Right ventricle myocardium inferior (tissue), 1 donor: ENCODE measurements at places on chromosomes 16 and 17.

- DNase-seq, result no peak
These were observed 56.7 kb upstream of the ERCC4 start for GRCh38 chr16:13863075-13863765.

DNA sequence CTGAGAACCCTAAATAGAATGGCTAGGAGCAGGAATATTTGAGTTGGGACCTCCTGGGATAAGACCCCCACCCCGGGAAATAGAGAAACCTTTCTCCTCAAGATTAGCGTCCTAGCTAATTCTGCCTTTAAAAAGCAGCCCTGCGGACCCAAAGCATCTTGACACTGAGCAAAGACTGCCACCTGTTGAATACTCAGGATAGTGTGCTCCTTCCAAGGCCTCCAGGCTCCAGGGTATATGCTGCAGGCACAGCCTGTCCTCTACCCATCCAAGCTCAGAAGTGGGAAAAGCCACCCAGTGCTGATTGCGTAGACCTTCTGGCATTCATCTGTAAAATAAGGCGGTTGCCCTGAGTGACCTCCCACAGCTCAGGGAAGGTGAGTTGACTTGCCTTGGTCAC is 456.2 kb upstream of the DYNLRB2 start:
- DNase-seq, result no peak

DNA sequence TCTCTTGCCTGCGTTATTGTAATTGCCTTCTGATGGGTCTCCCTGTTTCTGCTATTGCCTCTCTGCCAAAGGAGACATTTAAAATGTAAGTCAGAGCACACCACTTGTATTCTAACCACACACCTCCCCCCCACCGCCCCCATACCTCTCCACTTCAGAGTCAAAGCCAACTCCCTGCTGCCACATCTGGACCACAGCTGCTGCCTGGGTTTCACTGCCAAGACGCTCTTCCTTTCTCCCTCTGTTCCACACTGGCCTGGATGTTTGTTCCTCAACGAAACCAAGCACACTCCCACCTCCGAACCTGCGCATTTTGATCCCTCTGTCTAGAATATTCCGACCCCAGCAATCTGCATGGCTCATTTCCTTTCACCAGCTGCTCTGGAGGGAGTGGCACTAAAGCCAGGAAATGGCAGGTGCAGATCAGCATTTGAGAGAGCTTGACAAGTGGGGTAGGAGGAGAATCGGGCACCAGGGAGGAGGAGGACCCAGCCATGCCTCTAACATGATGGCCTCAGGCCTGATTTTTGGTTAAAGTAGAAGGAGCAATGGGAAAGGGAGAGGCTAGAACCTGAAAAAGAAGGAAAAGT is 92.4 kb upstream of the HS3ST2 start:
- DNase-seq, result no peak

DNA sequence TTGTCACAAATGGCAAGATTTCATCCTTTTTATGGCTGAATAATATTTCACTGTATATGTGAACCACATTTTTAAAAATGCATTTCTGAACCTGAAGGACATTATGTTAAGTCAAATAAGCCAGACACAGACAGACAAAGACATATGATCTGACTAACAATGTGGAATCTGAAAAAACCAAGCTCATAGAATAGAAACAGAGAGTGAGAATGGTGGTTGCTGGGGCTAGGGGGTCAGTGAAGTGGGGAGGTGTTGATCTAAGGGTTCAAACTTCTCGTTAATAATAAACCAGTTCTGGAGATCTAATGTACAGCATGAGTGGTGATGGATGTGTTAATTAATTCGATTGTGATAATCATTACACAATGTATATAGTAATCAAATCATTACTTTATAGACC is 475.1 kb downstream of the WWOX start:
- DNase-seq, result no peak

GRCh38 chr16:85316321-85316919 is 204.1 kb upstream of the CIBAR2 start:
- DNase-seq, result no peak

- no peak for DNase-seq
These were observed 12.0 kb upstream of the KRT23 start for GRCh38 chr17:40949418-40949817.

GRCh38 chr16:28951410-28951943 is 740 bp downstream of the NFATC2IP start:
- no peak for DNase-seq

DNA sequence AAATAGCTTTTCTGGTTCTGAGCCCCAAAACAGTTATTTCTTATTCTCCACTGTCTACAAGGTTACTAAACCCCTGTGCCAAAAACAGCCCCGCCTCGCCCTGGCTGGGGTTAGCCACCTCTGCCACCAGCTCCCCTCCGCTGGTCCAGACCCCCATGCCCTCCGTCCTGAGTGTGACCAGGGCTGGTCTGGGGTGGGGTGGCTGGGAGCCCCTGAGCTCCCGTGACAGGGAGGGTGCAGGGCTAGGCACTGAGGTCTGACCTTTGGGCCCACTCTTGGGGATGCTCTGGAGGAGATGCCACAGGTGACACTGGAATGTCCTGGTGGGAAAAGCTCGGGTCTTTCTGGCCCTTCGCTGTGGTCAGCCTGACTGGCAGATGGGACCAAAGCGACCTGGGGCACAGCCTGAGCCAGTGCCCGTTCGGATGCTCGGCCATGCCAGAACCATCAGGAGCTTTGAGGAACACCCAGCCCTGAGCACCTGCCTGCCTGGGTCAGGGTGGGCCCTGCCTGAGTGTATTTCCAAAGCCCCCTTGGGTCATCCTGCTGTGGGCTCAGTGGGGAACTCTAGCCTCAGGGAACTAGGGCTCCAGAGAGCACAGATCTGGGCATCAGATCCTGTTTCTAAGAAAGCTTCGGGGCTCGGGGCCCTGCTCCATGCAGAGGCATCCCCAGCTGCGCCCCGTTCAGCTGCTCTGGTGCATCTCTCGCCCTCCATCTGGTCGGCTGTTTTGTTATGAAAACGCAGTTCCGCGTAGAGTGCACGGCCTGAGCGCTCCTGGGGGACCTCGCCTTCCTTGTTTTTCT is 72.1 kb upstream of the GNG13 start:
- DNase-seq, result peak; percentile 66

DNA sequence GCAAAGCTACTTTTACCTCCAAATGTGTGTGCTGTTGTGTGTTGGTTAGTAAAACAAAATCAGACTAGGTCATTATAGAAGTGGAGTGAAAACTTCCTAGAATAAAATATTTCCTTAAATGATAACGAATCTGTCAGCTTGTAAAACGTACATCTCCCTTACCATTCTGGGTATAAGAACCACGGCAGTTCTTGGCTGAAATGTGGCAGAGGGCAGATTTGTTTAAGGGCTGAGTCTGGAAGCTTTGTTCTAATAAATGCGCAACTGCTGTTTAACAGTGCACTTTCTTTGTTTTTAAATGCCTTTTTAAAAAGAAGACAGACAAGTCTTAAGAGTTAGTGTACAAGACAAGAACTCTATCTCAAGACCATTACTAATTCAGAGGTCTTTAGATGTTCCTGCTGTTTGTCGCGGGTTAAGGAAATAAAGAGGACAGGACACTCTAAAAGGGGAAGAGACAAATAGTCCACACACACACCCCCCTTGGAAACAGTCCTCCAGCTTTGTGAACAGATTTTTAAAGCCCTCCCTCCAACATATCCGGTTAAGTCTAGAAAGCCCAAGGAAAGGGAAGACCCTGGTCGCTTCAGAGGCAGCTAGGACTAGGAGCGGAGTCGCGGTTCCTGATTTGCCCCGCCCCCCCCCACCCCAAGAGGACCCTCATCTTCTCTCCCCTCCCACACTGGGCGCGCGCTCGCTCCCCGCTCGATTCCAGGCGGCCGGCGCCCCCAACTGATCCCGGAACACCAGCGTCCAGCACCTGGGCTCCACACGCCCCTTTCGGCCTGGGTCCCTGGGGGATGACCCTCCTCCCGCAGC is 658 bp downstream of the SYNRG start:
- DNase-seq, result no peak
